ENCODE measurements at places on chromosomes 12 and 14. TPM values are rescaled to one million over a fixed set of nuclear protein-coding genes. Genes with fewer than 3 reads are reported as not detected.

- no peak for DNase-seq
Measured at GRCh38 chr12:130780880-130781575, 58.0 kb downstream of the STX2 start.

GRCh38 chr12:45468751-45469615 is 253.1 kb downstream of the ANO6 start:
- no peak for DNase-seq

DNA sequence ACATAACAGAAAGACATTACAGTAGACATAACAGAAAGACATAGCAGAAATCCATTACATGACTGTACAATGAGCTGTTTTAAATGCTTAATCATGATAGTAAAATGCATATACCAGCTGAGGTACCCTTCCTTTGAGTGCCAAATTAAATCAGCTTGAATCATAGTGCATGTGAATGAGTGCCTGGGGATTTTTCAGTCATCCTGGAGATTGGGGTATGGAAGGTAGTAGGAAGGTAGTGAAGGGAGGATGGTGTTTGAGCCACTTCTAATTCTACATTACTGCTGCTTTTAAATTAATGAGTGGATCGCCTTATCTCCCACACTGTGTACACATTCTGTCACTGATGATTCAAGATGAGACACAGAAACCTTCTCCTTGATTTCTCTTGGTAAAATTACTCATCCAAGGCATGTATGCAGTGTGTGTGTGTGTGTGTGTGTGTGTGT is 534.2 kb downstream of the LRFN5 start:
- DNase-seq = no peak

DNA sequence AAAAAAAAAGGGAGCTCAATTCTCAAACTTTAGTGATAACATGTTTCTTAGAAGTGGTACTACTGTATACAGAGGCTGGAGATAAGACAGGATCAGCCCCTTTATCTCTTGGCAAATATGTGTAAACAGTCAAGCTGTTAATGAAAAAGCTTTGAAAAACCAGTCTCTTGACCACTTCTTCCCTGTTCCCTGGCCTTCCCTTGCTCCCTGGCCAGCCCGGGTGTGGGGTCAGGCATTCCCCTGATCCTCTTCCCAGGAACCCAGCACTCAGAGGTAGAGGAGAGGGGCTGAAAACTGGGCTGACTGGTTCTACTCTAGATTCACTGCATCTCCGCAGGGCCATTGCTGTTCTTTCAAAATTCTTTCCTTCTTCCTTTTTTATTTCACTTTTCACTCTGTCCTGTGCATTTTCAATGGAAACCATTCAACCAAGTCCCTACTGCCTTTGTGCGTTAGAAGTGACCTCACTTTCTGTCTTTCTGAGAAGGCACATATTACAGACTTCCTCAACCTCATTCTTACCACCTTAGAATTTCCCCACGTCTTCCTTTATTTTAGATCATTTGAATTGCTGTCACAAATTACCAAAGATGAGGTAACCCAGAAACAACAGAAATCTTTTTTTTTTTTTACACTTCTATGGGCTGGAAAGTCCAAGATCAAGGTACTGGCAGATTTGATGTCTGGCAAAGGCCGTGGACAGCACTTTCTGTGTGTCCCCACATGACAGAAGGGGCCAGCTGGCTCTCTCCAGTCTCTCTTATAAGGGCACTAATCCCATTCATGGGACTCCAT is 5.7 kb downstream of the GNG2 start:
- DNase-seq = no peak

DNA sequence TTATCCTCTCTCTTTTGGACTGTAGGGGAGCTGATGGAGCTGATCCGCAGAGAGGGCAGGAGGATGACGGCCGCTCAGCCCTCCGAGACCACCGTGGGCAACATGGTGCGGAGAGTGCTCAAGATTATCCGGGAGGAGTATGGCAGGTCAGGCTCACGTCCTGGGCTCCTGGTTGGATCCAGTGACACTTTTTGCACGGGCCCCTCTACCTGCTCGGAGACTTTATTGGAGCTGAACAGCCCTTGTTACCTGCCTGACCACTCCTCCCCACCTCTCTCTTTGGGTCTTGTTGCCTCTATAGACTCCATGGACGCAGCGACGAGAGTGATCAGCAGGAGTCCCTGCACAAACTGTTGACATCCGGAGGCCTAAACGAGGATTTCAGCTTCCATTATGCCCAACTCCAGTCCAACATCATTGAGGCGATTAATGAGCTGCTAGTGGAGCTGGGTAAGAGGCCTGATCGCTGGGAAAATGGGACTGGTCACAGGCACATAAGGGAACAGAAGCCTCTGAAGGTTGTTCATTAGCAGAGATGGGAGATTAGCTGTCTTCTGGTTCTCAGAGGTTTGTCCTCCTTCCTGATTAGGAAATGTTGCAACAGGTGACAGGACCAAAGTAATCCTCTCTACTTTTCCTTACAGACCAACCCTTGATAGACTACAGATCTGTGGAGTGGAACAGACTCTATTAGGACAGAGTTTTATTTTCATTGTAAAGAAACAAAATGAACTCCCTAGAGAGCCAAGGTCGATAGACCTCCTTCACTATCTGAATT is 718 bp downstream of the EIF2B2 start:
- DNase-seq = no peak

- DNase-seq = no peak
Measured at GRCh38 chr12:92619026-92619425, 83.8 kb upstream of the PLEKHG7 start.

SERPINA4 gene
- total RNA-seq = not detected

TRHDE gene
- total RNA-seq = 94.6 TPM

TAS2R19 gene
- 21.9 TPM for total RNA-seq

NGB gene
- total RNA-seq = not detected
